ENCODE measurements at places on chromosomes 12 and 14.

DNA sequence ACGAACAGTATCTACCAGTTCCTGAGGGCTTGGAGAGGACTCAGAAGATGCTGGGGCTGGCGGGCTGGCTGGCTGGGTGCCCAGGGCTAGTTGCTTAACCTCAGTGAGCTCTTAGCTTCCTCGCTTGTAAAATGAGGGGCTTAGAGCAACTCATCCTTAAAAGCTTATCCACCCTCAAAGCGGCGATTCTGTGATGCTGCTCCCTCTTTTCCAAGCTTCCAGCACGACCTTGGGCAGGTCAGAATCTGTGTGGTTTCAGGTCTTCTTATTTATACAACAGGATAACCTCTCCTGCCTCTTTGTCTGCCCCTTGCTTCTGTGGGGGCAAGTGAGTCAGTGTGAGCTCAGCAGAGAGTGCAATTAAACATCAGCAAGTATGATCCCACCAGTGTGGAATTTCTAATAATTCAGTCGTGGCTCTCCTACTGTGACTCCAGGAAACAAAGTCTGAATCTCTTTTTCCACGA is 281.8 kb downstream of the KSR2 start:
- DNase-seq: no peak

DNA sequence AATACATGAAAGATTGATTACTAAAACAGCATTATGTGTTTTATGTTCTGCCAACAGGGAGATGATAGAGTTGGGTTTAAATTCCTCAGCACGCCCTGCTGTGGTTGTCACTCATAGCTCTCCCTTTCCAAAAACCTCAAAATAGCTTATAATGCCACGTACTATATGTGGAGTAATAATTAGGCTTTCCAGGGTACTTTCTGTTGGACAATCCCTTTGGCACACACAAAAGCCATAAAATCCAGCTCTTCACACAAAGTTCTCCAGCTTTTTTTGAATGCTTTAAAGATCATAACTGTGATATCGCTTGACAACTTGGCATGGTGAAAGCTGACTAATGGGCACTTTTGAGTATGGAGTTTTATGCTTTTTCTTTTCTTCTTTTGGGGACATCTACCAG is 145.3 kb upstream of the DCN start:
- DNase-seq: no peak

DNA sequence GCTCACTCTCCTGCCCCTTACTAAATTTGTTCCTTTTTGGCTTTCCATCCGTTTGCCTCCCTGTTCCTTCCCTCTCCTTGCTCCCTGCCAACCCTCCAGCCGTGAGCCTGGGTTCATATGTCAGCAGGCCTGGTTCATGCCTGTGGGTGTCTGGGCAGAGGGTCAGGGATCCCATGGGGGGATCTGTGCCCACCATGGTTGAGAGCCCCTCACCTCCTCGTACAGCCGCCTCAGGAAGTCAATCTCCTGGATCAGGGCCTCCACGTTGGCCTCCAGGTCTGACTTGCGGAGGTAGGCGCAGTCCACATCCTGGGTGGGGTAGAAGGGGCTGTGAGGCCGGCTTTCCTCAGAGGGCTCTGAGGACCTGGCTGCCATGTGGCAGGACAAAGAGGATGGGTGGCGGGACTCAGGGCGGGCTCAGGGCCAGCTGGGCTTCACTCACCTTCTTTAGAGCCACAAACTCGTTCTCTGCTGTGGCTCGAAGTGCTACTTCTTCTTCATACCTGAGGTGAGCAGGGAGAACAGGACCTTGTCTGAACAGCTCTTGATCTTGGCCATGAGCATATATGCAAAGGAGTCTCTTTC is 3.6 kb downstream of the KRT83 start:
- no peak for DNase-seq

DNA sequence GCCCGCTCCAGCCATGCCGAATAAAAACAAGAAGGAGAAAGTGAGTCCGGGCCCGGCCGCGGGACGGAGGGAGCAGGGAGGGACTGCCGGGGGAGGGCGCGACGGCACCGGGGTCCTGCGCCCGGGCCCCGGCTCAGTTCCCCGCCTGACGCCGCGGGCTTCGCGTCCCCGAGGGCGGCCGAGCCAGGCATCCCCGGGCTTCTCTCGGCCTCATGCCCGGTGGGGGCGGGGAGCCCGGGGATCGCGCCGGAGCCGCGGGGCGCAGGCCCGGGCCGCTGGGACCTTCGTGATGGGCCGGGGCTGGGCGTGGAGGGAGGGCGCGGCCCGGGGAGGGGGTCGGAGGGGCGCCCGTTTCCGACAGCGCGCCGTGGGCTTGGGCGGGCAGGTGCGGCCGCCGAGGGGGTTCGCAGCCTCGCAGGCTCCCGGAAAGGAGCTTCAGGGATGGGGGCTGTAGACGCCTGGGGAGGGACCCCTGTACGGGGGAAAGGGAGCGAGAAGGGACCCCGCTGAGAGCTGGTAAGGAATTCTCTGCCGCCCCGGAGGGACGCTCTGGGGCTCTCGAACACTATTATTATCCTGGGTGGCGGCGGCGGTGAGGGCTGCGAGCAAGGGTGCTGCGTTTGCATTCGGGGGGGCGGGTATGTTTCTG is 496 bp downstream of the PPP2R5C start:
- DNase-seq: no peak

DNA sequence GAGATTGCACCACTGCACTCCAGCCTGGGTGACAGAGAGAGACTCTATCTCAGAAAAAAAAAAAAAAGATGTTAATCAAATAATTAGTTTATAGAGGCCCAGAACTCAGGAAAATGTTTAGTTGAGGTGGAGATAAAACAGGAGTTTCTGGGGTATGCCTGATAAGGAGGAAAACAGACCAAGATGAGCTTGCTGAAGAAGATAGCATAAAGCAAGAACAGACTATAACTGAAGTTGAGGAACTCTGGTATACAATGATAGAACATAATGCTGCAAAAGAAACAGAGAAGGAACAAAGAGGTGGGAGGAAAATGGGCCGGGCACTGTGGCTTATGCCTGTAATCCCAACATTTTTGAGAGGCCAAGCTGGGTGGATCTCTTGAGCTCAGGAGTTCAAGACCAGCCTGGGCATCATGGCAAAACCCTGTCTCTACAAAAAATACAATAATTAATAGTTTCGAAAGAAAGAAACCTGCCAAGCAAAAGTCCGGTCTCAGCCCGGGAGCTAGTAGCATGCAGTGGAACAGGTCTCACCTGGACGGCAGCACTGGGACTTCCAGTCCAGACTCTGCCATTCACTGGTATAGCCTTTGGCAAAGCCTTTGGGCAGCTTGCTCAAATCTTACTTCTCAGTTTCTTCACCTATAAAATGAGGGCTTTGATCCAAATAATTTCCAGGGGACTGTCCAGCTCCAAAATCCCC is 25.4 kb downstream of the SLC35E3 start:
- DNase-seq: no peak

DNA sequence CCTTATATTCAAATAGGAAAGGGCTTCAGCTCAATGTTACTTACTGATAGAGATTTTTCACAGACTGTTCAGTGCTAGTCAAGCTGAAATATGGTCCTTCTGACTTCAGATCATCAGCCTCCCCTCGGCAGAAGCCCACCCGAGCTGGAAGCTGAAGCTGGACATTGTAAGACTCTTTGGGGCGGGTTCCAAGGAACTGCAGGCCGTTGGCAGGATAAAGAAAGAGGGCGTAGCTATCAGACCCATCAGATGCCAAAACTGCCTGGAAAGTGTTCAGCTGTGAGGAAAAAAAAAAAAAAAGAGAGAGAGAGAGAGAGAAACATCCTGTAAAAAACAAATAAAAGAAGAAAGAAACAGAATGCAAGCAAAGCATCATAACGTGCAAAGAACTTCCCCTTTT is 8.8 kb downstream of the NID2 start:
- no peak for DNase-seq

DNA sequence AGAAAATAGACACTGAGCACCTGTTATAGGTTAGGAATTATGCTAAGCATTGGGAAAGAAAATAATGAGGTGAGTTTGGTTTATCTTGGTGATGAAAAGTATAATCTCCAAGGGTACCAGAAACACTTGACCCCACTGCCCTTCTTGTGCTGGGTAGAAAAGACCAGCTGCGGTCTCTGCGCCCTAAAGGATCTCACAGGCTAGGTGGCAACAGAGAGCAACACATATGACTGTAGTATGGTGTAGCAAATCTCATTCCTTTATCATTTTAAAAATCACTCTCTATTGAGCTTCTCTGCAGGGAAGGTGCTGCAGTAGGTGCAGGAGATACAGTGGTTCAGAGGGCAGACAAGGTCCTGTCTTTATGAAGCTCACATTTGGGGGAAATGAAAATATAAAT is 26.1 kb downstream of the NRXN3 start:
- no peak for DNase-seq

- DNase-seq: no peak
Measured at GRCh38 chr14:60722107-60722356, 2.1 kb downstream of the SIX4 start.

GRCh38 chr14:36580856-36581831 is 1.3 kb downstream of the NKX2-8 start:
- no peak for DNase-seq

GRCh38 chr12:125794401-125794800 is 729.2 kb downstream of the AACS start:
- DNase-seq: no peak

GRCh38 chr14:60184905-60185555 is 19.8 kb upstream of the DHRS7 start:
- DNase-seq: no peak

- DNase-seq: no peak
Measured at GRCh38 chr12:55957106-55957859, 8.6 kb downstream of the PMEL start.
